ENCODE measurements at places on chromosomes 2 and 18.

GRCh38 chr2:128003463-128003862 lies 24.4 kb downstream of the SAP130 start:
- no peak for DNase-seq

DNA sequence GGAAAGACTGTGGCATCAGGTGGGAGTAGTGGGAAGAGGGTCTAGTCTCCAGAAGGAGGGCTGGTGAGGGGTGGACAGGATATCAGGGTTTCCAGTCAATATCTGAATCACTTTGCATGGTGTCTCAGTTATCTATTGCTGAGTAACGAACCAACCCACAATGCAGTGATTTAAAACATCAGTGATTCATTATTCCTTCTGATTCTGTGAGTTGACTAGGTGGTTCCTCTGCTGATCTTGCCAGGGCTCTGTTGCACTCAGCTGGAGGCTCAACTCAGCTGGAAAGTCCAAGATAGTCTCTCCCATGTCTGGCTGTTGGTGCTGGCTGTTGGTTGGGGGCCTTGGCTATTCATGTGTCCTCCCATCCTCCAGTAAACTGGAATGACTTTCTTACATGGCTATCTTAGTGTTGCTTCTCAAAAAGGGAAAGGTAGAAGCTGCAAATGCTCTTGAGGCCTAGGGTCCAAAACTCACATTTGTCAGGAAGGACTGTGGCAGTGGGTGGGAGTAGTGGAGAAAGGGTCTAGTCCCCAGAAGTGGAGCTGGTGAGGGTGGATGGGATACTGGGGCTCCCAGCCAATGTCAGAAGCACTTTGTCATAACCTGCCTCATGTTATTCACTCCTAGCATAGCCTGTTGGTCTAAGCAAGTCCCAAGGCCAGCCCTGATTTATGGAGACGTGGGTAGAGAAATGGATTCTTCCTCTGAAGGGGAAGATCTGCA lies 13.9 kb downstream of the IL1F10 start:
- no peak for DNase-seq

- no peak for DNase-seq
Measured at GRCh38 chr2:2686222-2686621, 355.1 kb upstream of the MYT1L start.

- DNase-seq, result no peak
Measured at GRCh38 chr18:26617151-26617554, 68.8 kb upstream of the KCTD1 start.

- peak; percentile 20 for DNase-seq
Measured at GRCh38 chr18:76721207-76721996, 101.0 kb upstream of the ZNF236 start.

- no peak for DNase-seq
Measured at GRCh38 chr2:106156305-106157296, 37.5 kb downstream of the UXS1 start.

- DNase-seq, result no peak
Measured at GRCh38 chr2:1026141-1026540, 75.5 kb downstream of the SNTG2 start.

DNA sequence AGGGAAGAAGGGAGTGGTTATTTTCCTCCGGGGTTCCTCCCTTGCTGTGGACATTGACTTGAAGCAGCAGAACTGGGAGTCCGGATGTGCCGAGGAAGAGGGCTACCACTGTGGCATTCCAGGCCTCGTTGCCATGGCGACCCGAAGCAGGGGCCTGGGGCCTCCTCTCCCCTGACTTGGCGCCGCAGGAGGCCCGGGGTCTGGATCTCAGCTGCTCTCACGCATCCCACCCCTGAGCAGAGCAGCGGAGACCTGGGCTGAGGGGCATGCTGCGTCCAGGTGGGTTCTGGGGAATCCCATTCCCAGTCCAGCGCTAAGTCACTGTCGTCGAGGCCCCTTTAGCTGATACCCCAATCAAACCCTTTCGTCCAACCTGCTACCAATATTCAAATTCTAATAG lies 100.2 kb downstream of the BCL11A start:
- DNase-seq, result no peak

DNA sequence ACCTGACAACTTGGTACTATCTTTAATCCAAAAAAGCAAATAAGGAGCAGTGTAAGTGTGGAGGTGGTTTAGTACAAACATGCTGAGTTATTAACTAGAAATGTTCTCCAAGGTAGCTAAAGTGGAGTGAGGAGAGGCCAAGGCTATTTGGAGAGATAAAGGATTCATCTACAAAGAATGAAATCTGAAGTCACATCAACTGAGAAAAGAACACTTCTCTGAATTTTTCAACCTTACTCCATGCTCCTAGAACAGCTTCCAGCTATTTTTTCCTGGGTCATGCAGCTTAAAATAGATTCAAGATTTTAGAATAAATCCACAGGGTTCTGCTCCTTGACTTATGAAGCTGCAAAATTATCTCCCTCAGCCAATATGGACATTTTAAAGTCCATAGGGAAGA lies 18.7 kb downstream of the IMMT start:
- no peak for DNase-seq

GRCh38 chr2:150141226-150142001 lies 346.1 kb downstream of the RND3 start:
- DNase-seq, result no peak

GRCh38 chr18:25853691-25854433 lies 236.6 kb downstream of the SS18 start:
- DNase-seq, result no peak

DNA sequence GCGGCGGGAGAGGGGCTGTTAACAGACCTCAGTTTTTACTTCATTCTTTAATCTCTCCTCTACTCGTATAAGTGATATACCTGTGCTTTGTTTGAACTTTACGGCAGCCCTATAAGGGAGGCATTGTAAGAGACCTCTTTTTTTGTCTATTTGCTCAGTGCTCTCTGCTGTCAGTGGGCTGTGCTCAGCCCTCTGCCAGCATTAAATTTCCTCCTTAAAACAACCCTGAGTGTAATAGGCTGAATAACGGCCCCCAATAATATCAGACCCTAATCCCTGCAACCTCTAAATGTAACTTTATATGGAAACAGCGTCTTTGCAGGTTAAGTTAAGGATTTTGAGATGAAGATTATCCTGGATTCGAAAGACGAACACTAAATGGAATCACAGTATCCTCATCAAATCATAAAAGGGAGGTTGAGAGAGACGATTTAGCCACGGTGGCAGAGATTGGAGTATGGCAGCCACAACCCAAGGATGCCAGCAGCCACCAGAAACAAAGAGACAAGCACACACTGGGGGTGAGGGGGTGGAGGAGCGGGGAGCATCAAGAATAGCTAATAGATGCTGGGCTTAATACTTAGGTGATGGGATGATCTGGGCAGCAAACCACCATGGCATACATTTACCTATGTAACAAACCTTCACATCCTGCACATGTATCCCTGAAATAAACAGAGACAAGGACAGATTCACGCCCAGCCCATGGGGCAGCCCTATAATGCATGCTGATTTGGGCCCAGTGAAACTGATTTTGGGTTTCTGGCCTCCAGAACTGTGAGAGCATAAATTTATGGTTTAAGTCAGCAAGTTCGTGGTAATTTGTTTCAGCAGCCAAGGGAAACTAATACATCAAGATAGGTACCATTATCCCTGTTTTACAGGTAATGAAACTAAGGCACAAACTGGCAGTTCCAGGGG lies 894 bp upstream of the FARSB start:
- DNase-seq, result no peak

- no peak for DNase-seq
Measured at GRCh38 chr2:197215748-197216360, 94.7 kb downstream of the ANKRD44 start.

GRCh38 chr2:66443186-66443978 lies 8.5 kb downstream of the MEIS1 start:
- no peak for DNase-seq

- DNase-seq, result no peak
Measured at GRCh38 chr2:185522472-185522871, 216.1 kb upstream of the FSIP2 start.

All from stimulated activated CD4-positive, alpha-beta T cell treated with anti-CD3 and anti-CD28 coated beads, TNF-alpha, amount 100 ng/mL, for 48 hours (primary cell).